ENCODE measurements at places on chromosomes 6 and 20.

DNA sequence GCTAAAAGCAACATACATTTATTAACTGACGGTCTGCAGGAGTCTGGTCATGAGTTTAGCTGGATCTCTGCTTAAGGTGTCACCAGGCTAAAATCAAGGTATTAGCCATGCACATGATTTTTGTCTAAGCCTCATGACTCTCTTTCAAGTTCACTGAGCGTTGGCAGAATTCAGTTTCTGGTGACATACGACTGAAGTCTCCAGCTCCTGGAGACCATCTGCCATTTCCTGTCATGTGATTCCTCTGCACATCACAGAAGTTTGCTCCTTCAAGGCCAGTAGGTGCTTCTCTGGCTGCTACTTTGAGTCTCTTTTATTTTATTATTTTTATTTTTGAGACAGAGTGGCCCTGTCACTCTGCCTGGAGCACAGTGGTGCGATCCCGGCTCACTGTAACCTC lies 148.4 kb upstream of the EYA4 start:
- DNase-seq, result no peak

DNA sequence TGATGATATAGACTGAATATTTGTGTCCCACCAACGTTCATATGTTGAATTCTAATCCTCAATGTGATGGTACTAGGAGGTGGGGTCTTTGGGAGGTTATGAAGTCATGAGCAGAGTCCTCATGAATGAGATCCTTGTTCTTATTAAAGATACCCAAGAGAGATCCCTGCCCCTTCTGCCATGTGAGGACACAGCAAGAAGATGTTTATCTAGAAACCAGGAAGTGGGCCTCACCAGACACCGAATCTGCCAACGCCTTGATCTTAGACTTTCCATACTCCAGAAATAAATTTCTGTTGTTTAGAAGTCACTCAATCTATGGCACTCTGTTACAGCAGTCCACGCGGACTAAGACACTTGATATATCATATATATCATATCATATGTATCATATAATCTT lies 67.7 kb upstream of the GCM1 start:
- no peak for DNase-seq

GRCh38 chr6:24522228-24523176 lies 27.7 kb downstream of the ALDH5A1 start:
- DNase-seq, result no peak

- DNase-seq, result no peak
These were observed 14.4 kb downstream of the ATXN1 start for GRCh38 chr6:16746812-16747211.

DNA sequence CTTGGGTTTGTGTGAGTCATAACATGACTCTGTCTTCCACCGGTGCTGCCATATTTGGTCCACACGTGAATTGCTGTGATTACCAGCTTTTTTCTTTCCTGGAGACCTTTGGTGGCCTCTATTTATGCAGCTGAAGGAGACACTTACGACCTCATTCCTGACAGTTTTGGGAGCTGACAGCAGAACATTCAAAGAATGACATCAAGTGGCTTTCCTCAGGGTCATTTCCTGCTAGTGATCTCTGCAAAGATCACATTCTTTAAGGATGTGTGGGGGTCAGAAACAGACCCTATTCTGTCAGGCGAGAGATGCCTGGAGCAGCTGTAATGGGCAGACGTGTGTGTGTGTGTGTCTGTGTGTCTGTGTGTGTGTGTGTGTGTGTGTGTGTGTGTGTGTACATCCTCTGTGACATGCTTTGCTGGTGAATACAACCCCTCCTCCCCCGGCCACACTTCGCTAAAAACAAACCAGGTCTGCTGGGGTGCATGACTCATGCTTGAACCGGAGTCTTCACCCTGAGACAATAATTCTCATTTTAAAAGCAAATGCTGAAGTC lies 115.6 kb downstream of the TMEM170B start:
- no peak for DNase-seq

DNA sequence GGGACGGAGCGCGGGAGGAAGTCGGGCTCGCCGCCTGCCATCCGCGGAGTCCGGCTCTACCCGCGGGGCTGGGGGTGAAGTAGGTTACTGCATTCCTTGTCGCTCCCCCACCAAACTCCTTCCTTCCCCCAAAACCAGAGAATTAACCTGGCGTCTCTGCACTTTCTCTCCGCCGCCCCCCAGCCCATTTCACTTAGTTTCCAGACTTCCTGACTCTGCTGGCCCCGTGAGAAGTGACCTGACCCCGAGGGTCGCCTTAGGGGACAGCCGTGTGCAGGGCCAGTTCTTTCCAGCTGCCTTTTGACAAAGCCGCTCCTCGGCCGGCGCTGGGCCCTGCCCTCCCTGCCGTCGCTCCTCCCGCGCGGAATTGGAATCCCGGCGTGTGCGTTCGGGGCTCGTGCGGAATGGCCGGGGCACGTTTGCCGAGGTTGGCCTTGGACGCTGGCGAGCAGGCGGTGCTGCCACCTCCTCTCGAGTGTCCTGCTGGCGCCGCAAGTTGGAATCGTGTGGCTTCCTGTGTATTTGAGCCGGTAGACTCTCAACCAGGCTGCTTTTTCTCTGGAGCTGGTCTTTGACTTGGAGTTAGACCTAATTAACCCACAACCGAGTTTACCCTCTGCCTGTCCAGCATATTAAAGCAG lies 650 bp downstream of the DCBLD1 start:
- no peak for DNase-seq

- no peak for DNase-seq
These were observed 184.7 kb upstream of the RALGAPA2 start for GRCh38 chr20:20897145-20897544.

GRCh38 chr20:2038161-2038560 lies 44.3 kb upstream of the PDYN start:
- DNase-seq, result no peak

GRCh38 chr6:166604911-166605310 lies 18.4 kb upstream of the RAMACL start:
- DNase-seq, result no peak

GRCh38 chr6:16681260-16681873 lies 79.9 kb downstream of the ATXN1 start:
- no peak for DNase-seq

GRCh38 chr20:60669211-60669610 lies 582.9 kb upstream of the CDH4 start:
- no peak for DNase-seq

- DNase-seq, result no peak
These were observed 131.6 kb upstream of the ID4 start for GRCh38 chr6:19705606-19706005.

Measured in effector memory CD8-positive, alpha-beta T cell (primary cell).